ENCODE measurements at places on chromosomes 1 and 21.

DNA sequence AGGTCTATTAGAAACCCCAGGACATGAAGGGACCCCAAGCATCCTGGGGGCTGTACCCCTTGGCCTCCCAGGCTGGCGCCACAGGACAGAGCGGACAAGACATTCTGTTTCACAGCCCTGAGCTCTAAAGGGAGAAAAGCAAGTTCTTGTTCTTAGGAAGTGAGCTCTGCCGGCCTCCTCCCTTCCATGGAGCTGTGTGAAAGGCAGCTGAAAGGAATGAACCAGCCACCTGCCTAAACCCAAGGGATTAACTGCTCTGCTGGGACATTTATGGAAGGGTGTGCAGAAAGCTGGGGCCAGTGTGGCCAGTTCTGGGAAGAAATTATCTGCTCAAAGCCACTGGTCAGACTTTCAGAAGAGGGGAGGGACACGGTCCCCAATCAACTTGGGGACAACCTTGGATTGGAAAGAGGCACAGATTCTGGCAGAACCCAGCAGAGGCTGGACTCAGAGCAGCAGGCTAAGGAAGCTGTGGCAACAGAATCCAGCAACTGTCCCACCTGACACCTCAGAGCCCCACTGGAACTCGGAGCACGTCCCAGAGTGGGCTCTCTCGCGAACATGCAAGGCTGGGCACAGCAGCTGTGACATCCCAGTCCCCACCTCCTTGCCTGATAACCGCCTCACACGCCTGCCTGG lies 2.1 kb downstream of the KLHL21 start:
- DNase-seq: no peak

GRCh38 chr1:33327587-33328325 lies 6.9 kb upstream of the A3GALT2 start:
- DNase-seq: no peak

DNA sequence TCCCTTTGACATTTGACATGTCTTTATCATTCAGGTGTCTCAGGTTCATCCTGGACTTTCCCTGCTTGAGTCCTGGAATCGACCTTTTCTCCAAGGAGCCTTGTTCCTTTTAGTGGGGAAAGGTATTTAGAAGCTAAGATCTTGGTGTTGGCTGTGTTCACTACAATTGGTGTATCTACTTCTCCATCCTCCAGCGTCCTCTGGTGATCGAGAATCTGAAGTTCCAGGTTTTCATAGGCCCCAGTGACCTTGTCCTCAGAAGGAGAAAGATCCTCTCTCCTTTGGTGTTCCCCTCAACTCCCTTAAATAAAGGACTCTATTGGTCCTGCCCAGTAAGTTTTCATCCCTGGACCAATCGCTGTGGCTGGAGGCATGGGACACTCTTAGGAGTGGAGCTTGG lies 22.1 kb downstream of the MROH7 start:
- DNase-seq: no peak

DNA sequence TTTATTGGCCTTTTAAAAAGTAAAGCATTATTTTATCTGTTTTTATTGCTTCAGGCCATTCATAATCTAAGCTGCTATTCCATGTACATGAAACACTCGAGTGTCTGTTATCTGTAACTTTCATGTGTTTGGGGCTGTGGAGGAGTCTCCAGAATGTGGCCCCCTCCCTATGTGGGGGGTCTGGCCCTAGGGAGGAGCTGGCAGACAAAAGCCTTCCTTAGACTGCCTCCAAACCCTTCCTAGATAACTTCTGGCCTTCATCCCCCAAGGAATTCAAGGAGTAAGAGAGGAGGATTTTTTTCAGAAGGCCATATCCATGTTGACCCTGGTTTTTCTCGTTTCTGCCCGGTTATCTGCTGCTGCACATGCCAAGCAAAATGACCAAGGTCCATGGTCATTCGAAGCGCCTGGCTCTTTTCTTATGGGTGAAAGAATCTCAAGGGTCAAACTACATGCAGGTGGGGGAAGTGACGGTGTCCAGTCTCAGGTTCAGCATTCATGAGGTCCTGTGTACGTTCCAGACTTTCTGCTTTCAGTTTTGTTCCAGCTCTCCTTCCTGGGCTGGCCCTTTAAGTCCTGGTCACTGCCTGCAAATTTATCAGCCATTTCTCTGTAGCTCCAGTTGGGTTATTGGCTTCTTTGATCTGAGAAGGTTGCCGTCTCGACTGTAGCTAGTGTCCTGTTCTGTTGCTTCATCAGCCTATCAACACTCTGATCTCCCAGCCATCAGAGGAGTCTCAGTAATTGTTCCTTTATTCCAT lies 8.3 kb downstream of the TENT5C start:
- DNase-seq: no peak

DNA sequence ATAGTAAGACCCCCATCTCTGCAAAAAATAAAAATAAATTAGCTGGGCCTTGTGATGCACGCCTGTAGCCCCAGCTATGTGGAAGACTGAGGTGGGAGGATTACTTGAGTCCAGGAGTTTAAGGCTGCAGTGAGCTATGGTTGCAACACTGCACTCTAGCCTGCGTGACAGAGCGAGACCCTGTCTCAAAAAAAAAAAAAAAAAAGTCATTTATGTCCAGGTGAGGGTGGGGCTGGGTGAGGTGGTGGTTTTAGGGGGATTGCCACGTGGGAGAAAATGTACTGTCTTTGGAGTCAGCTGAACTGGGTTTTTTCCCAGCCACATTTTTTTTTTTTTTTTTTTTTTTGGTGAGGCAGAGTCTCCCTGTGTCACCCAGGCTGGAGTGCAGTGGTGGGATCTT lies 6.7 kb downstream of the PIK3CD start:
- DNase-seq: no peak
